CD4-positive, CD25-positive, alpha-beta regulatory T cell (primary cell): ENCODE measurements at places on chromosomes 13 and 19. TPM values are rescaled to one million over a fixed set of nuclear protein-coding genes. Genes with fewer than 3 reads are reported as not detected.

Gene ZNF320
- 5.6 TPM for total RNA-seq

Gene OBI1
- total RNA-seq, result 5.4 TPM

Gene SLC25A41
- total RNA-seq, result 0.42 TPM

Gene ZNF99
- not detected for total RNA-seq

Gene SOX1
- not detected for total RNA-seq

Gene MAB21L1
- not detected for total RNA-seq

Gene ZNF626
- total RNA-seq, result 4.0 TPM

Gene ERF
- 96.4 TPM for total RNA-seq

Gene CPB2
- not detected for total RNA-seq

Gene MAG
- total RNA-seq, result not detected

Gene MAP3K10
- total RNA-seq, result 25.8 TPM

Gene CRX
- not detected for total RNA-seq

Gene KIR2DL1
- not detected for total RNA-seq

Gene ZNF415
- 0.49 TPM for total RNA-seq

Gene SERP2
- not detected for total RNA-seq

Gene FFAR3
- 1.7 TPM for total RNA-seq

Gene POU4F1
- 0.22 TPM for total RNA-seq

Gene ZNF728
- not detected for total RNA-seq

Gene MUC16
- 0.07 TPM for total RNA-seq

Gene ZNF681
- 1.9 TPM for total RNA-seq

Gene SELENOV
- total RNA-seq, result not detected

Gene POGLUT2
- 0.64 TPM for total RNA-seq

Gene FZR1
- 107 TPM for total RNA-seq

Gene SEMA6B
- total RNA-seq, result not detected
